Right lobe of liver (tissue), 6 donors: ENCODE measurements at places on chromosomes 2 and 18. TPM values are rescaled to one million over a fixed set of nuclear protein-coding genes. Genes with fewer than 3 reads are reported as not detected.

The C2orf66 gene
- total RNA-seq: not detected

The LOXL3 gene
- total RNA-seq: 1.2 TPM

The LRP1B gene
- total RNA-seq: 0.09 TPM

The GALR1 gene
- not detected for total RNA-seq

The CENPO gene
- total RNA-seq: 3.4 TPM

The SLC9A2 gene
- total RNA-seq: not detected

The UNC80 gene
- not detected for total RNA-seq

The EVA1A gene
- total RNA-seq: 83.1 TPM

The EHD3 gene
- 6.6 TPM for total RNA-seq

The SERPINB12 gene
- not detected for total RNA-seq

The RAMP1 gene
- 50.9 TPM for total RNA-seq

The CNDP2 gene
- total RNA-seq: 367 TPM

The CENPA gene
- 0.93 TPM for total RNA-seq
